ENCODE measurements at places on chromosomes 2 and 18.
A peak's percentile ranks its signal among the peaks of the same experiment; 100 is the strongest.

DNA sequence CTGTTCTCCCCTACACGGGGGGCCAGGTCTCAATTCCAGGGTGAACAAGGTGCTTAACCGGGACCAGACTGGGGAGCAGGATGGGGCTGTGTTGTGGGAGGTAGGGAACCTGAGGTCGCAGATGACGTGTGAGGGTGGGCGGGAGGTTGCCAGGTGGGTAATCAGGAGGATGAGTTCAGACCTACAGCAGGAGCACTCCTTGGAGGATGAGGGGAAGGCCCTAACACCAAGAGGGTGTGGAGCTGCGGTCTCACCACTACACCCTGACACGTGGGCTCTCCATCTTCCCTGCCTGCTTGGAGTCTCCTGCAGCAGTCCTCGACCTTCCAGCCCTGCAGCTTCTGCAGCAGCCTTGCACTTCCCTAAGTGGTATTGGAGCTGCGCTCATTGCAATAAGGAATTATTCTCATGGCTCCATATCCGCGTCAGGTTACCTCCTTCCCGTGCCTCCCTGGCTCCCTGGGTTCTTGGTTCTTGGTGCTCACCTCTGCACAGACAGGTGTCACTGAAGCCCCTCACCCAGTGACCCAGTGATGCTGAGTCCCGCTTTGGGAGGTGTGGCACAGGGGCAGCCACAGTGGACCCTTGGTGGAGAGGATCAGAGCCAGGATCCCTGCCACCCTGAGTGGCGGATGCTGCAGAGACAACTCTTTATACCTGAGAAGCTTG lies 15.5 kb downstream of the SH3BP4 start:
- no peak for DNase-seq

DNA sequence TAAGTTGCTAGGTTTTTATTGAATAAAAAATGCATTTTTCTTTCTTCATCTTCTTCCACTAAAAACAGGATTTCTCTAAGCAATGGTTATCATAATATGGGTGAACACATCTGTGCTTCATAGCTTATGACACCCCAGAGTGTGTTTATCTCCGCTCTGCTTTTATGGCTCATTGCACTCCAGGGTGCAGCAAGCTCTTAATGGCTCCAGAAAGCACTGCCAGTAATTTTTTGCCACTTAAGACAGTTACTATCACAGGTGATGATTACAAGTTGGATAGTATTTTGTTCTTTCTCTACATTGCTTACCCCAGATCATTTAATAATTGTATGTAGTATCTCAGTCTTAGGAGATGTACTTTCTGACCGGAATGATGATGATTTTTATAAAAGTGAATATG lies 239.3 kb upstream of the CDH20 start:
- no peak for DNase-seq

- no peak for DNase-seq
Observed at GRCh38 chr2:146392631-146393030, 1452.2 kb upstream of the ACVR2A start.

- DNase-seq: no peak
Observed at GRCh38 chr2:127640082-127641072, 5.6 kb upstream of the GPR17 start.

- DNase-seq: no peak
Observed at GRCh38 chr2:218421027-218421426, 2.1 kb downstream of the VIL1 start.

GRCh38 chr2:2590141-2590540 lies 259.1 kb upstream of the MYT1L start:
- DNase-seq: no peak

DNA sequence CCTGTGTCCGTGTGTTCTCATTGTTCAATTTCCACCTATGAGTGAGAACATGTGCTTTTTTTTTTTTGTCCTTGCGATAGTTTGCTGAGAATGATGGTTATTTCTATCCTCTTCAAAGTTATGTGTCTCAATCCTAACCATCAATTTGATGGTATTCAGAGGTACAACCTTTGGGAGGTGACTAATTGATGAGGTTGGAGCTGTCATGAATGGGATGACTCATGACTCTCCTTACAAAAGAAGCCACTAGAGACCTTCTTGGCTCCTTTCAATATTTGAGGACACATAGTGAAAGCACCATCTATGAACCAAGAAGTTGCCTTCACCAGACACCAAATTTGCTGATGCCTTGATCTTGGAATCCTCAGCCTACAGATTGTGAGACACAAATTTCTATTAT lies 677.1 kb upstream of the DDX18 start:
- no peak for DNase-seq

- DNase-seq: peak; percentile 66
Observed at GRCh38 chr2:151051574-151052220, 210.0 kb downstream of the RBM43 start.

GRCh38 chr2:99472600-99472960 lies 17.2 kb downstream of the REV1 start:
- no peak for DNase-seq

DNA sequence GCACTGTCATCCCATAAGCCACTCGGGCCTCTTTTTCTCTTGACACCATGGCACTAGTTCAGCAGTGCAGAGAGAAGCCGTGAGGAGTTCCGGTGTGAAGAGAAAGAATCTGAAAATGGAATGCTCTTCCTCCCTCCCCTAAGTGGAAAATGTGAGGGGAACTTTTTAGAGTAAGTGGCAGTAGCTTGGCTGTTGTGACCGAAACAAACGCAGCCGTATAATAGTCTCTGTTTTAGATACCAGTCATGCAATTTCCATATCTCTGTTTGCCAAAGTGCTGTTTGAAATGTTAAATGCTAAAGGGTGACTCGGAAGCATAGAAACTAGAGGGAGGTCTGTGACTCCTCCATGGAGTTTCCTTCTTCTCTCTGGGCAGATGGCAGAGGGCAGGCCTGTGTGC lies 122.9 kb downstream of the MTCL1 start:
- DNase-seq: no peak

- DNase-seq: no peak
Observed at GRCh38 chr2:189221811-189222467, 42.4 kb upstream of the COL5A2 start.

GRCh38 chr2:216298719-216299495 lies 73.4 kb downstream of the MARCHF4 start:
- peak; percentile 90 for DNase-seq

All from fibroblast of skin of right quadriceps (primary cell).